ENCODE measurements at places on chromosomes 7 and 10. TPM values are rescaled to one million over a fixed set of nuclear protein-coding genes. Genes with fewer than 3 reads are reported as not detected.

GRCh38 chr10:131021246-131021895 is 290.1 kb downstream of the TCERG1L start:
- no peaks in the 10 kb centered on the region for H3K27me3 ChIP-seq
- H3K27ac ChIP-seq = no peak overlapping the region
- no peaks in the 10 kb centered on the region for H3K36me3 ChIP-seq
- no peak overlapping the region for H3K4me3 ChIP-seq
- H3K4me1 ChIP-seq = no peaks in the 10 kb centered on the region

- peaks cover 1% of the 10 kb centered on the region for H3K36me3 ChIP-seq
- peaks cover 2% of the 10 kb centered on the region for H3K4me1 ChIP-seq
- H3K4me3 ChIP-seq = no peak overlapping the region
- no peak for DNase-seq
- H3K27ac ChIP-seq = no peak overlapping the region
These were observed 9.7 kb downstream of the RTKN2 start for GRCh38 chr10:62258926-62259325.

DNA sequence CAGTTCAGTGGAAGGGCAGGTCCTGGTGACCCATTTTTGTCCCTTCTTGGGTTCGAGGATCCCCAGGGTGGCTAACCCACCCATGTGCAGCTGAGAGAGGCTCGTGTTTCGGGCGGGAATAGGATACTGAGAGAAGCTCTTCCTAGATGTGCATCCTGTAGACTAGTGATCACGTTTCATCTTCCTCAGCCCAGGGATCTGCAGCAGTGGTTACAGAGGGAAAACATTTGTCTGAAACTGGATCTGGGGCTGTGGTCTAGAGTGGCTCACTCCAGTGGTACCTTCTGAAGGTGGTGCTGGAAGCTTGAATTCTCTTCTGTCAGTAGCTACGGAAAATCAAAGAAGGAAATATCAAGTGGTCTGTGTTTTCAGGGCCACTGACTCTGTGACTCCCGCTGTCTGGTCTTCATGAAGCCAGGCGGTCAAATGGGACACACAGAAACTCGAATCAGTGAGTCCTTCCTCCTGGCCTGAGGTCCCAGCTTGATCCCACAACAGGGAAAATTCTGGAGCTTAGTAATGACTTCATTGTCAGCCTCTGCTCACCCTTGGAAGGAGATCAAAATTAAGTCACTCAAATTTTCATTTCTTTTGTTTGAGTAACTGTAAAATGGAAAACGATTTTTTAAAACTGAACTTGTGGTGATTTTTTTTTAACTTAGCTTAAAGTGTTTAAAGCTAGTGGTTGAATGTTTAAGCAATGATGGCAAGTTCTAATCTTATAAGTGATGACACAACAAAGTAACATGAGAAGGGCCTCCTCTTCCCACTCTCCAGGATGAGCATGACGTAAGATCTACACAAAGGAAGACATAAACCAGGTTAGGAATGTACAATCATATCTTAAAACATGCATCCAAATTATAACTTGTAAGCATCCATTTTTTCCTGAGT is 469.3 kb upstream of the KLF6 start:
- no peak overlapping the region for H3K4me3 ChIP-seq
- H3K27ac ChIP-seq = no peak overlapping the region
- DNase-seq = no peak
- H3K4me1 ChIP-seq = peaks cover 7% of the 10 kb centered on the region

DNA sequence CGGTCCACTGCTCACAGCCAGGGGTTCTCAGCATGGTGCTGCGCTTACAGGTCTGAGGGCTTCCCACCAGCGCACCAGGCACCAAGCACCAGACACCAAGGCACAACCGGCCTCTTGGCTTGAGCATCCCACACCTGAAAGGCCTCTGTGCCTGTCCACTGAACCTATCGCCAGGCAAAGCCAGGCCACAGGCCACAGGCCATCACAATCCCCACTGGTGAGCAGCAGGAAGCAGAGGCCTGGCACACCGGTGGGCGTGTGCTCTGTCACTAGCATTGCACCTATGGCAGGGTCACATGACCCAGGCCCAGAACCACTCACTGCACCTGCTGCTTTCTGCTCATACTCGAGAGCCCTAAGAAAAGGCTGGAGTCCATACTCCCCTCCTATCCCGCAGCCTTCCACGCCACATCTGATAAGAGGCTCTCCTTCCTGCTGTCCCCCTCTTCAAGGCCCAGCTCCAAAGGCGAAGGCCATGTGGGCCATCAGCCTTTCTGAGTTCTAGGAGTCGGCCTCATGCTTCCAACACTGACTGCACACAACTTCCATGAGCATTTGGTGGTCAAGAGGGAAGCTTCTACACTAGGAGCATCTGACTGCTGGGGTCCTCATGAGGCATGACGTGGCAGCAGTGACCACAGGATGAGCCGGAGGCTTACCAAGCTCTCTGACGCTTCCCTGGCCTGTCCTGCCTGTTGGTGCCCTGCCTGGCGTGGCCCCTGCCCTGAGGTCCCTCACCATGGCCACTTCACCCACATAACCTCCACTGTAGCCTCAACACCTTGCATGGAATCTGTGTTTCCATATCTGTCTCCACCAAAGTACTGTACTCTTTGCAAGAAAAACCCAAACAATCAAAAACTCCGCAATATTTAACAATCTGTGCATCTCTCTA is 166.3 kb downstream of the TNS3 start:
- no peaks in the 10 kb centered on the region for H3K36me3 ChIP-seq
- H3K27ac ChIP-seq = no peak overlapping the region
- H3K27me3 ChIP-seq = no peaks in the 10 kb centered on the region

TMEM270 gene
- total RNA-seq = not detected

DDC gene
- total RNA-seq = not detected
